ENCODE measurements at places on chromosomes 2 and 18.

DNA sequence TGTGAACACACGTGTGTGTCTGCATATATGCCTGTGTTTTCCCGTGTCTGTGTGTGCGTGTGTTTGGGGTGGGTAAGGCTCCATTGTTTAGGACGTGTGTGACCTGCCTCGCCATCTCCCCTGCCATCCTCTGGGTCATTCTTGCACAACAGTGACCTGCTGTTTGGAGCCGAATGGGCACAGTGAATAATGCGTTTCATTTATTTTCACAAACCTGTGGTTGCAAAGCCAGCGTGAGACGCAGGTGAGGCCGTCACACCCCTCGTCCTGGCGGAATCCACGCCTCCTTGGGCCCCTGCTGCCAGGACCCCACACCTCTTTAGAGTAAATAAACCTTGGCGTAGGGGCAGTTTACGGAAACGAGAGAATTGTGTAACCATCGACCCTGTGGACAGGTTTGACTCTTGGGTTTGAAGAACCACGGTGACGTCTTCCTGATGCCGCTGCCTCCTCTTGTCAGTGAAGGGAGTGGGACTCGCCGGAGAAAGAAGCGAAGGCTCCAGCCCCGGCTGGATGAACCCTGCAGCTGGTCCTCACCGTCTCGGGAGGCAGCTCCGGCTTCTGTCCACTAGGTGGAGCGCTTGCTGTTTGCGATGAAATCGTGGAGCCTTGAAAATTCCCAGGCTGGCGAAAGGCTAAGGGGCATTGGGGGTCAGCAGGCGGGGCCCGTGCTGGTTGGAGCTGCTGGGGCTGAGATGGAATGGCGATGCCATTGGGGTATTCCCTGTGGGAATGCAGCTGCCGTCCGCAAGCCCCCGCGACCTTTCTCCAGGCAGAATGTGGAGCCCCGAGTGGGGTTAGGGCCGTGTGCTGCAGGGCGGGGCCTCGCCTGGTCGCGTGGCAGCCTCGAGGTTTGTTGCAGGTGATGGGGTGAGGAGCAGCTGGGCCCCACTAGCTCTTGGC lies 81.1 kb downstream of the RTP5 start:
- no peak for DNase-seq

- DNase-seq, result no peak
These were observed 53.7 kb downstream of the THUMPD2 start for GRCh38 chr2:39725401-39725800.

DNA sequence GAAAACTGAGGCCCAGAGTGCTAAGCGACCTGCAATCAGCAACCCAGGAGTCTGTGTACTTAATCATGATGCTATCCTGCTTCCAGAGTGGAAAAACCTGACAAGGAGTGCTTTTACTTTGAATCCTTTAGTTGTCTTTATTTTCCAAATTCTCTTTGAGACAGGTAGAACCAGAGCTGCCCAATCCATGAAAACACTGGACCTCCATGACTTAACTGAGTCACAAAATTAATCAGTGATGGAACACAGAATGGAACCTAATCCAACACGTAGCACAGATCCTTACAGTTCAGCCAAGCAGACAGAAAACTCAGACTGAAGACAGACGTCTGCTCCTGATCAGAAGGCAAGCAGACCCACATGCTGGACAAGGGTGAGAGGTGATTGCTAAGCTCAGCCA lies 175.6 kb downstream of the BCL11A start:
- DNase-seq, result no peak

- no peak for DNase-seq
These were observed 111.9 kb downstream of the NCK2 start for GRCh38 chr2:105856581-105856980.

DNA sequence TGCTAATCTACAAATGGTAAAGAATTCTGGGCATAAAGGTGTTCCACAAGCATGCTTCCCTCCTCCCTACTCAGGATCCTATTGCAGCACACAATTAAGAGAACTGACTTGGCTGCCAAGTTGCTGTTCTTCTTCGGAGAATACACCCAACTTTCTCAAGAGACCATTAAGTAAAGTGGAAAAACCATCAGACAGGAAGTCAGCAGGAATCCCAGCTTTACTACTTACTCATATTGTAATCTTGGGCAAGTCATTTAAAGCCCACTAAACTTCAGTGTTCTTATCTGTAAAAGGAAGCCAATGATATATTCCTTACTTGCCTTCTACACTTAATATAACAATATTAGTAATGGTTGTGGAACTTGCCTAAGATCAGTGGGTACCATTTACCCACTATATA lies 37.8 kb downstream of the PSTPIP2 start:
- DNase-seq, result no peak

- DNase-seq, result no peak
These were observed 258.8 kb downstream of the ZNF407 start for GRCh38 chr18:74856434-74856833.

GRCh38 chr2:147017951-147018645 lies 826.7 kb upstream of the ACVR2A start:
- no peak for DNase-seq

DNA sequence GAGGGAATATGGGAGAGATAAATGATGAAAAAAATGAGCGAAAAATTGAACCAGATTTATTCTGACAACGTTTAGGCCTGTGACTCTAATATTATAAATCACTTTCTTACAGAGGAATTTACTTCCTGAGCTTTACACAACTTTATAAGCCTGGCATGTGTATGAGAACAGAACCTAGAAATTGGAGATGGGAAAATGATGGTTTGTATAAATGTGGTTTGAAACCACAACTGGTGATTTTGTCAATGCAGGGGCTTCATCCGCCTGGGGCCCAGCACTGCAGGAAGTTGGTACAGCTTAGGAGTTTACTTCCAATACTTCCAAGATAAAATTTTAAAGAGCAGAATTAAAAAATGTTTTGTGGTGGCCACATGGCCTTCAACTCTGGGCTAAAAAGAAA lies 82.3 kb downstream of the VAPA start:
- no peak for DNase-seq

DNA sequence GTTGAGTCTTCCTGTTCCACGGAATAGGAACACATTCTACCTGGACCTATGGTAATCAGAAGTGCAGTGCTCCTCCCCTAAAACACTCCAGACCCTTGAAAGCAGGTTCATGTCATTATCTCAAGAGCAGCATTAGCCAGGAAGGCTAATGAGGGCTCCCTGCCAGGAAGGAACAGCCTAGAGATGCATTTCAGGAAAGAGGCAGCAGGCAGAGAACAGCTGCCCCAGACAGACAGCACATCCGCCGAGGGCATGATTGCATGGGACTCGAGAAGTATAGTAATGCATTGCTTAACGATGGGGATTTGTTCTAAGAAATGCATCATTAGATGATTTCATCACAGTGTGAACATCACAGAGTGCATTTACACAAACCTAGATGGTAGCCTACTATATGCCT lies 171.5 kb downstream of the ALK start:
- DNase-seq, result no peak

DNA sequence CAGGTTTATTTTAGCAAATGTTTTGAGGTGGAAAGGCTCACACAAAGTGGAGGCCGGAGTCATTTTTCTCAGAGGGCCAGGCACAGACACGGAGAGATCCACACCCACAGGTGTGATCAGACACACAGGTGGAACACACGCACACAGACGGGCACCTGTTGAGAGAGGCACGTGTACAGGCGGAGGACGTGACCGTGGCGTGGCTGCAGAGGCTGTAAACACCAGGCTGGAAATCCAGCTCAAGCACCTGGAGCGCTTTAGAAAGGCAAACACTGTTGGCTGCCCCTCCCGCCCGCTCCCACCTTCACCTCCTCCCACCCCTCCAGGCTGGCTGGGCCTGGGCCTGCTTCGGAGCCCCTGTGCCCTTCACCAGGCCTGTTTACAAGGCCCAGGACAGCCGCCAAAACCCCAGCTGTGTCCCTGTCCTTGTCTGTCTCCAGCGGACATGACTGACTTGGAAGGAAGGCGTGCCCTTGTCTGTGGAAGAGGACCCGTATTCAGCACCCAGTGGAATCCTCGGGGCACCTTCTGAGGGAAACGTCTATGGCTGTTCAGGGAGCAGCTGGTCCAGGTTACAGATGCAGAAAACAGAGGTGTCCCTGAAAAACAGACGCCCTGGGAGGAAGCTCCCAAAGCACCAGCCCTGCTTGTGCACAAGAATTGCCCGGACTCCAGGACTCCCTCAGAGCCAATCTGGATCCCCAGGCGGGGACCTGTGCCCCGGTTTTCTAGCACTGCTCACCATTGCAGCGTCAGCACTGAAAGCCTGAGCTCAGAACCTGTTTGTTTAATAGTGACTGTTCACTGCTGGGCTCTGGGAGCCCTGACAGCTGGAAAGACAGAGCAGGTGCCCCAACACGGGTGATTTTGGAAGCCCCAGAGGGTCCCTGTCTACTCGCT lies 134.3 kb upstream of the HAAO start:
- no peak for DNase-seq

- no peak for DNase-seq
These were observed 33.4 kb downstream of the ABCG8 start for GRCh38 chr2:43872151-43872550.

DNA sequence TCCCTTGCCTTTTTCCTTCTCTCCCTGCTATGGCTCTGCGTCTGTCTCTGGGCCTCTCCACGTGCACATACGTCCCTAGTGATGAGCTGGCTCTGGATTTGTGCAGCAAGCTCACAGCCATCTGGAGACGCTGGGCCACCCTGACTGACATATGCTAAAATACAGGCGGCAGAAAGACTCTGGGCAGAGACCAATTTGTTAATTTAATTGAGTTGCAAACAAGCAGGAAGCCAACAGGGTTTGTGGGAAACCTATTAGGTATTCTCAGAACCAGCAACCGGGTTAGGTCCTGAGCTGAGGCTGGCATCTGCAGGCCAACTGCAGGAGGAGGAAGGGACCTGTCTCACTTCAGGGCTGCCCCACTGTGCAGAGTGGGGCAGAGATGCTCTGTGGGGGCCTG lies 53.5 kb upstream of the SMAD2 start:
- DNase-seq, result no peak

- no peak for DNase-seq
These were observed 59.0 kb downstream of the SPRED2 start for GRCh38 chr2:65373365-65373918.

DNA sequence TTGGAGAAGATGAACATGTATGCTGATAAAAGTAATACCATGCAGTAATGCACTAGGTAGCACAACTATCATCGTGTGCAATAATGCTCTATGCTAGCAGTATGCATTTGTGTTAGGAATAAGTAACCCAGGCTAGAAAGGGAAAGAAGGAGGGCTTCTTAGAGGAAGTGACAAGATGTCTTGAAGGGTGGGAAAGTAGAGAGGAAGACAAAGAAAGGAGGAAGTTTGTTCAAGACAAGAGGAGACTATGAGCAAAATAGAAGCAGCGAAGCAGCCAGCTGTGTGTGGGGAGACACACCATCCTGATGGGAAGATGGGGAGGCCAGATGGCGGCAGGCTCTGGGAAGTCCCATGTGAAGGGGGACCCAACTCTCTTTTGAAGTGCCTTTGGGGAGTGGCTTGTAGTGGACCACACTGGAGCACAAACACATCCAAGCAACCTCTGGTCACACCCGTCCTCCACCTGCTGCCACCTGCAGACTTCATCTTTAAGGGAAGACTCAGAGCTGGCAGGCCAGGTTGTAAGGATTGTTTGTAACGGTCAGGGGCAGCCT lies 39.9 kb upstream of the INHBB start:
- DNase-seq, result no peak

DNA sequence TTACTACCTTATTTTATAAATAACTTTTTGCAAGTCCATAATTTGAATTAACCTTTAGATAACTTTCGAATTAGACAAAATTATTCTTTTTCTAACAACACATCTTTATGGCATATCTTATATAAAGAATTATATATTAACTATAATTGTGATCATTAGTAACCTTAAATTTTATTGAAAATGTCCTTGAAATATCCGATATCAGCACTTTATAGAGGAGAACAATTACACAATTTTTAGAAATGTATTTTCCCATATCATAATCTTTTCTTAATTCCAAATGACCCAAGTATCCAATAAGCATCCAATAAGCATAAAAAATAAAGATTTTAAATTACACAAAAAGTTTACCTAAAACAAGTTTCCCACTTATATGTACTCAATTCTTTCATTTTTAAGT lies 7.3 kb upstream of the GCC2 start:
- no peak for DNase-seq

GRCh38 chr18:58533766-58534165 lies 95.1 kb downstream of the ALPK2 start:
- DNase-seq, result no peak

DNA sequence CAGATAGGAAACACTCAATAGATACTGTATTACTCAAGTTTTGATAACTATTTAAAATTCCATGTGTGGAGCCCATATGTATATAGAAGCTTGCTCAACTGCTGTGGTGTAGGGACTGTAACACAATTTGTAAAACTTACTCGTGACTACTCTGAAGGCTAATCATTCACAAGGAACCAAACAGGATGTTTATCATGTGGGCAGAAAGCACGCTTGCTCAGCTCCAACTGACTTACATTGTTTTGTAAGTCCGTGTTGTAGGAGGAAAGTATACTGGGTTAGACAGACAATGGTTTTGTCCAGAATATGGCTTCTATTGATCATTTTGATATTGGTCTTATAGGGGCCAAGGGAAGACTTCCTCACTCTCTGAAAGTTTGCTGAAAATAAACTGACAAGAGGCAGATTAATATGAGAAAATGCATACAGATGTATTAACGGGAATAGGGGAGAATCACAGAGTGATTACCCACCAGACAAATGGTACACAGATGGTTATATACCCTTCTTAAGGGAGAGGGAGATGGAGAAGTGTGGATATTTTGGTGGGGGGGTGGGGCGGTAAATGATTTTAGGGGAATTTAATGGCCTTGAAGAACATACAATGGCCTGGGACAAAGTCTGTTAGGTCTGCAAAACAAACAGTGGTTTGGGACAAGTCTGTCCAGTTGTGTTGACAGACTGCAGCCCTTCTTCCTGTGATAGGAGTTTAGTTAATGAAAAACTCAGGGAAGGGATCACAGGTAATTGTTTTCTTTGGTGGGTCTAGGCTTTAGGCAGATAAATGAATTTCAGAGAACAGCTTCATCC lies 259.3 kb upstream of the SP5 start:
- peak; percentile 19 for DNase-seq

- DNase-seq, result no peak
These were observed 81.5 kb downstream of the DPP4 start for GRCh38 chr2:161992531-161992930.

- no peak for DNase-seq
These were observed 186.8 kb downstream of the ZNF521 start for GRCh38 chr18:25164848-25165811.

DNA sequence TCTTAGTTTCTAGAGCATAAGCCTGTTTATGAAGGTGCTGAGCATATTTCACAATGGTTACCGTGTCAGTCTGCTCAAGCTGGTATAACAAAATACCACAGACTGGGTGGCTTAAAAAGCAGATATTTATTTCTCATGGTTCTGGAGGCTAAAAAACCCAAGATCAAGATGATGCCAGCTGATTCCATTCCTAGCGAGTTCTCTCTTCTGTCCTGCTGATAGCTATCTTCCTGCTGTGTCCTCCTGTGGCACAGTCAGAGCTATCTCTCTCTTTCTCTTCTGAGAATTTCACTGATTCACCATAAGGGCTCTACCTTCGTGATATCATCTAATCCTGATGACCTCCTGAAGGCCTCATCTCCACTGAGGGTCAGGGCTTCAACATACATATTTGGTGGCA lies 273.0 kb downstream of the CDH2 start:
- no peak for DNase-seq

- no peak for DNase-seq
These were observed 804.4 kb upstream of the CELF4 start for GRCh38 chr18:38369772-38370690.

All from LNCaP clone FGC (cell line).